ENCODE measurements at places on chromosomes 16 and 17.
A peak's percentile ranks its signal among the peaks of the same experiment; 100 is the strongest.

DNA sequence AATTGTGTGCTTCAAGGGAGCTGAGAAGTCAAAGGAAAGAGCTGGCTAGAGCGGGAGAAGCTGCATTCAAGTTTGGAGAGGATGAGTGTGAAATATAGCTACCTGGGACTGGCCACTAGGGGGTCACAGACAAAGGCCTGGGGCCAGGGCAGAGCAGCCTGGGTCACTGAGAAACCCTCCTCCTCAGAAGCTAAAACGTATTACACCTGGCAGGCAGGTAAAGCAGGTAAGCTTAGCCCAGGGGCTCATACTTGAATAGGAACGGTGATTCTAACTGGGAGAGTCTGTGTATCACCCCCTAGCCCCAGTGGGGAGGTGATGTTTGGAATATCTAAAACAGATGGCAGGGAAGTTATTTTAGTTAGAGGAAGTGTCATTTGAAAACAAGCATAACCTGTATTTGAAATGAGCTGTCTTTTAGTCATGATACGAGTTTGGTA, 6.8 kb downstream of the KRT37 start:
- DNase-seq, result no peak

- DNase-seq, result peak; percentile 19
Observed at GRCh38 chr16:87344931-87345631, 27.9 kb upstream of the C16orf95 start.

GRCh38 chr16:23107117-23107516, 42.1 kb downstream of the USP31 start:
- no peak for DNase-seq

DNA sequence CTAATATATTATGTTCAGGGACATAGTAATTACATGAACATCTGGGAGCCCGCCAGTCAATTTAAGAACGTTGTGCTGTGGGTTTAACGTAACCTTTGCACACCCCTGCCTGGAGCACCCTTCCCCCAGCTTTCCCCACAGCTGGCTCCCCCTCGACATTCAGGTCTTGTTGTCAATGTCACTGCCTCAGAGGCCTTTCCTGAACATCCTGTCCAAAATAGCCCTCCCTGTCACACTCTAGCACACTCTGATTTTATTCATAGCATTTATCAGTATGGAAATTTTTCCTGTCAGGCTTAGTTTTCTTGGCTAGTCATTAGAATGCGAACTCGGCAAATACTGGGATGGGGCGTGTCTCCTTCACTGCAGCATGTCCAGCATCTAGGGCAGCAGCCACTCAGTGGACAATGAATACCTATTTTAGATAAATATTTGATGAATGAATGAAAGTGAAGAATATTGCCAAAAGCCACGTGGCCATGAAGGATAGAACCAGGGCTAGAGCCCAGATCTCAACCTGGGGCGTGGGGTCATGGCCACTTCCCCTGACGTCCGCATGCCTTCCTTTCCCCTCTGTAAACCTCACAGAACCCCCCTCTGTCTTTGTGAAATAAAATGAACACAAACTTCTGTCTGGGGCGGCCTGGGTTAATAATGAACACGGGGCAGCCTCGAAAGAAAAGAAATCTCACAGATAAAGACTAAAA, 10.5 kb downstream of the PIK3R6 start:
- DNase-seq, result no peak

DNA sequence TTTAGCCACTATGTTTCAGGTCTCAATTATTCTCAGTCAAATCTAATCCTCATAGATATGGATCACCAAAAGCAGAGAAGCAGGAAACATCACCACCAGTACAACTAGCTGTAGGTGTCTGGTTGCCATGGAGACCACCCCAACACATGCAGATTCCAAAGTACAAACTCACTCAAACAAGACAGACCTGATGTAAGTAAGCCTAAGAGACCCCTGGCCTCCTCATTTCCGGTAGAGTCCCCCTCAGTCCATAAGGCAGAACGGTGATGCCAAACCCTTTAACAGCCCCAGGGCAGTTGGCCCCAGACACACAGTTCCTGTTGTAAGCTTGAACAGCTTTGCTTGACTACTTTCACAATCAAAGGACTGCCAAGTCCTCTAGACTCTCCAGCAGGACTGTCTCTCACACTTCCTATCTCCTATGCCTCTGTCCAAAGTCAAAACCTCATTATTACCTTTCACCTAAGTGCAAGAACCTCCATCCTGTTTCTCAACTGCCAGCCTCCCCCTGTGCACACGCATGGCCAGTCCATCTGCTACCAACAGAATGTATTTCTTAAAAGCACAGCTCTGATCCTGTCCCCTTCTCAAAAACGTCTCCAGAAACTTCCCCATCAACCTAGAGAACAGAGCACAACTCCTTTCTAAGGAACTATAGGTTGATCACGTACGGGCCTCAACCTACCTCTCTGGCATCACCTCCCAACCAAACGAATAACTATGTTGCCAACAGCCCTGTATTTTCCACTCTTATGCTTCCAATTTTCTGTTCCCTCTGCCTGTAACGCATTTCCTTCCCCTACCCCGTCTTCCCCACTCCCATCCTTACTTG, 23.9 kb downstream of the SLC39A11 start:
- no peak for DNase-seq

- no peak for DNase-seq
Observed at GRCh38 chr16:54746596-54746995, 184.1 kb upstream of the IRX5 start.

DNA sequence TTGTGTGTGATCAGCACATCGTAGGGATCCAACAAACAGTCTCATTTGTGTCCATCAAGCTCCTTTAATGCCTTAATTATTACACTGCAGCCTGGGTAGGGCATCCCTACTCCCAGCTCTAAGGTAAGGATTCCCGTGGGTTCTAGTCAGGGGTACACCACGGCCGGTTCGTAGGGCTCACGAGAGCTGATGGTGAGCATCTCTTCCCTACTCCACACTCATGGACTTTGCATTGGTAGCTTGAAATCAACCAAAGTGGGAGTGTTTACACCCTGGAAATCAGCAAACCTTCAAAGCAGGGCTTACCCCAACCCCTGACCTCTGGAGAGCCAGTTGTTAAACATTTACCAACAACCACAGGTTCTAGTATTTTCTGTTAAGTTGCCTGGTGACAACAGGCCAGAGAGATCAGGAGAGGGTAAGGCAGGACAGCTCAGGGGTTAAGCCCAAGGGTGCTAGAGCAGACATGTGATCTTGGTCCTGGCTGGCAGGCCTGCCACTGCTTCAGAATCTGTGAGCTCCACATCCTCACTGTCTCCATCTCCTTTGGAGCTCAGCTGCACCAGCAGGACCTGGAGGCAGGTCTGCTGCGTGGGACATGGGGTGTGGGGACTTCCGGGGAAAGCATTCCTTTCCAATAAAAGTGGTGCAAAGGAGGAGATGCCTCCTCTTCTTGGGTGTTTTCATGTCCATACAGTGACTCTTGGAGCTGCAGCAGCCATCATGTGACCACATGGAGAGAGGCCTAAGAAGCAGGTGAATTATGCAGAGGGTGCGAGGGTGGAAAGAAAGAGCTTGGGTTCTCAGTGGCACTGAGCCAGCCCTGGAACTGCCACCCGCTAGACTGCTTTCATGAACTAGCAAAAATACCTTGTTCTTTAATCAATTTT, 36.1 kb upstream of the ZCCHC14 start:
- no peak for DNase-seq

DNA sequence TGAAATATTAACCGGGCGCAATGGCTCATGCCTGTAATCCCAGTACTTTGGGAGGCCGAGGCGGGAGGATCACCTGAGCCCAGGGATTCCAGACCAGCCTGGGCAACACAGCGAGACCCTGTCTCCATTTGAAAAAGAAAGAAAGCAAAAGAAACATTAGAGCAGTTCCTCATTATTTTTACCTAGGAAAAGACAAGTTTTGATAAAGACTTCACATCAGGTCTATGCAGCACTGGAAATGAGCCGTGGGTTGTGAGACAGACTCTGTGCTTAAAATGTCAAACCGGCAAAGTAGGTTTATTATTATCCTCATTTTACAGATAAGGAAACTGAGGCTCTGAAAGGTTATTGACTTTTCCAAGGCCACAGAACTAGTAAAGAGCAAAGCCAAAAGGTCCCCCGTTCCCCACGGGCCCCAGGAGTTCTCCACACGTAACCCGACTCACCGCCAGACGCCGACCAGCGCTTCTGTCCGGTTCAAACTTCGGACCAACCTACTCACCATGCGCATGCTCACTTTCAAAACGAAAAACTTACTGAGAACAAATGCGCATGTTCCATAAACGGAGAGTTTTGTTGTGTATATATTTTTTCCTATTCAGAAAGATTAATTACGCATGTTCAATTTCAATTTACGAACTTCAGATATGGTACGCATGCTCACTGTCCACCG, 356 bp downstream of the TUBD1 start:
- DNase-seq, result no peak

Data from activated T-cell treated with anti-CD3 and anti-CD28 coated beads for 4 hours (primary cell).